Urinary bladder (tissue), 4 donors: ENCODE measurements at places on chromosomes 6 and 20. TPM values are rescaled to one million over a fixed set of nuclear protein-coding genes. Genes with fewer than 3 reads are reported as not detected.

The PERP gene
- total RNA-seq = 27.6 TPM

The C20orf202 gene
- total RNA-seq = 0.21 TPM

The PTCRA gene
- not detected for total RNA-seq

The HMGCLL1 gene
- 14.6 TPM for total RNA-seq

The SLC2A10 gene
- total RNA-seq = 36.6 TPM
